ENCODE measurements at places on chromosomes 3 and 15.

GRCh38 chr3:183811638-183812037, 13.7 kb downstream of the MAP6D1 start:
- no peak for DNase-seq

DNA sequence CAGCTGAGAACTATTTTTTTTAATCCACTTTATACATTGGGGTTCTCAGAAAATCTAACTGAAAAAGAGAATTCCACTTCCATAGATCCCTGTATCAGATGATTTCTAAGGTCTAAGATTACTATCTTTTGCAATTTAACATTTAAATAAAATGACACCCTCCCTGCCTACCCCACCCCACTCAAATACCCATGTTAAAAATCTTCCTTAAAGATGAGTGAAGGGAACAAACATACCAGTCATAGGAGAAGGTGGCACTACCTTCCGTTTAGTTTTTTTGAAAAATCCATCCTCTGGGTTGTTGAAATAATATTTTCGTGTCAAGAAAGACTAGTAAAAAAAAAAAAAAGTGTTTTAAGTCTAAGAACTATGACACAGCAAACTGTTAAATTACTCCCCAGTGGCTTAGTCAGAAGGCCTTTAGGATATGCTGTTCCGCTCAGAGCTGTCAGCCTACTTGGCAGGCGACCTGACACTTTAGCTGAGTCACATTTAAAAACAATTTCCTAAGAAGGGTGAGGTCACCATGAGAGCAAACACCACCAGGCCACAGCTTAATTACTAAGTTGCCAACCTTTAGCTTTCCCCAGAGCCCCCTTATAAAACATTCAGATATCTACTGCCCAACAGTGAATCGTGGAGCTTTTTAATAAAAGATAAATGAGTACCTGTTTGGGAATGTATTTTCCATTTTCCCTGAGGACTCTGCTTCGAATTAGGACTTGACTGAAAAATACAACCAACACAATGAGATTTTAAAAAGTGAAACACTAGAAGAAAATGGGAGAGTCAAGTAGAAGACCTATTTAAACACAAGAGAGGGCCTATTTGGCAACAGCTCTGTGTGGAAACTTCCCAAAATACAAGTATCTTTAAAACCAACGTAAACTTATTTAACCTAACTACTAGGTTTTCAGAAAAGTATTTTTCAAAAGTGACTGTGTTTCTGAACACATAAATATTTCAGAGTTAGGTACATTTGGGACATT, 9.6 kb downstream of the EMC3 start:
- peak; percentile 56 for DNase-seq

- no peak for DNase-seq
Observed at GRCh38 chr3:85721409-85722145, 762.8 kb downstream of the CADM2 start.

DNA sequence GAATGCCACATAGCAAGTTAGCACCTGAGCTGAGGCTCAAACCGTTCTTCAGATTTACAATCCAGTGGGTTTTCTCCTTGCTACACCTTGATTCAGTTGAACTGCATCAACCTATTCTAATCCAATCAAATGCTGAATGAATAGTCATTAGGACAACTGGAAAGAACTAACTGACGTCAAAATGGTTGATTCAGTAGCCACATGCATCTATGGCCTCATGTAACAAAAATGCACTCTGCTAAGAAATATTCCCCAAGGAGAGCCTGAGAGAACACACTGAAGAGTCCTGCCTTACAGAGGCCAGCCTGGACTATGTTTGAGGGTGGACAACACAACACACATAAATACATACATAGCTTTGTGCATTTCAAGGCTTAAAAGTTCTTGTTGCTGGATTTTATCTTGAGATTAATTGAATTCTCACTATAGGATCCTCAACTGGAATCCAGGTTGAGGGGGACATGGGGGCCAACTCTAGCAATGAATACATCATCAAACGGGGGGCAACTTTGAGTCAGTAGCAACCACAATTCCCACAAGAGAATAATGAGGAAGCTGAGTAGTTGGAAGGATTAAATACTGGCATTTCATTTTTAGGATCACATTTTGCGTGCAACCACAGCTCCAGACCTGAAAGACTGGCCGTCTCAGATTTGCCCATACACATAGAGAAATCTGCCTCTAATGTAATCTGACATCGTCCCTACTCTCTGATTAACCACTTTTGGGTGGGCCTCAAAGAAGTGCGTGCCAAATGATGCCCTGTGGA, 280.2 kb upstream of the ICE2 start:
- no peak for DNase-seq

GRCh38 chr3:78273326-78273725, 1233.4 kb downstream of the ROBO2 start:
- DNase-seq, result no peak

DNA sequence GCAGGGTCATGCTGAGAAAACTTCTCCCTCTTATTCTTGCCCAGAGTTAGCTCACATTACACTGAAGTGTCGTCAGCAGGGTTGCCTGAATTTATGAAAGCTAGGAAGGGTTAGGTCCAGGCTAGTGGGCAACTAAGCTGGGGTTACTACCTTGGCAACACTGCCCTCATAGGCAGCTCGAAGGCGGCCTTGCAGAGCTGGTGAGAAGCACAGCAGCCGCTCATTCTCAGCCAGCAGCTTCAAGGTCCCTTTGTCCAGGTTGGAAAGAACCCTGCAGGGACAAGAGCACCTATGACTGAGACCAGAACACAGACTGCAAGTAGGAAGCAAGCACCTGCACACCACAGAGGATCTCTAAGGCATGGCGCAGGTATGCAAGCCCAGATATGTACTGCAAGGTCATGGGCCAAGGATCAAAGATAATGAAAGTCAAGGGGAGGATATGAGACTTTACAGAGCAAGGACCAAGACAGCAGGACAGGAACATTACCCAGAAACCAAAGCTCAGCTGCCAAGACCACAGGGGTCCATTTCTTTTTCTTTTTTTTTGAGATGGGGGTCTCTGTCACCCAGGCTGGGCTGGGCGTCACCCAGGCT, 2.8 kb downstream of the CDAN1 start:
- no peak for DNase-seq

GRCh38 chr3:175489406-175489805, 630.3 kb downstream of the NAALADL2 start:
- no peak for DNase-seq

GRCh38 chr3:139301654-139302053, 42.2 kb upstream of the MRPS22 start:
- no peak for DNase-seq

All from T-helper 2 cell treated with Interferon-gamma antibody and Interleukin-4, amounts not matched to agents 5 μg/mL and 100 μg/mL, for 36 hours (primary cell).